ENCODE measurements at places on chromosomes 12 and 14. TPM values are rescaled to one million over a fixed set of nuclear protein-coding genes. Genes with fewer than 3 reads are reported as not detected.
A peak's percentile ranks its signal among the peaks of the same experiment; 100 is the strongest.

DNA sequence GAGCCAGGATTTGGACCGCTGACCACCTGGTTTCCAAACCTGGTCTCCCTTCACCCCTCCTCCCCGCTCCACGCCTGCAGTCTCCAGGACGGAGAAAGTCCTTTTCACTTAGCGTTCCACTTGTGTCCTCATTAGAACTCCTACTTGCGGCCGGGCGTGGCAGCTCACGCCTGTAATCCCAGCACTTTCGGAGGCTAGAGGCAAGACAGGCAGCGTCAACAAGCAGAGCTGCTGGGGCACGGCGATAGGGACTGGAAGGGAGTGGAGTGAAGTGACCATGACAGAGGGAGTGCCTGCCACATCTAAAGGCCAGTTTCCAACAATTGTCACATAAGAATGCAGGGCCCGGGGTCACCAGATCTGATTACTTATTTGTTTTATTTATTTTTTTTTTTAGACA is 132.5 kb upstream of the NCOR2 start:
- no peak for DNase-seq

The PDE3A gene
- total RNA-seq = 0.18 TPM

- no peak for DNase-seq
Measured at GRCh38 chr12:19647806-19648556, 208.7 kb downstream of the AEBP2 start.

- no peak for DNase-seq
Measured at GRCh38 chr12:109386059-109386433, 38.3 kb downstream of the MYO1H start.

GRCh38 chr14:20489093-20489994 is 16.0 kb upstream of the RNASE10 start:
- DNase-seq = peak; percentile 28

GRCh38 chr12:75259143-75259542 is 49.5 kb upstream of the KCNC2 start:
- no peak for DNase-seq

Measured in IMR-90 (cell line).